ENCODE measurements at places on chromosomes 6 and 20.

- peak; percentile 45 for DNase-seq
These were observed 170.6 kb upstream of the AGPAT4 start for GRCh38 chr6:161444464-161444863.

DNA sequence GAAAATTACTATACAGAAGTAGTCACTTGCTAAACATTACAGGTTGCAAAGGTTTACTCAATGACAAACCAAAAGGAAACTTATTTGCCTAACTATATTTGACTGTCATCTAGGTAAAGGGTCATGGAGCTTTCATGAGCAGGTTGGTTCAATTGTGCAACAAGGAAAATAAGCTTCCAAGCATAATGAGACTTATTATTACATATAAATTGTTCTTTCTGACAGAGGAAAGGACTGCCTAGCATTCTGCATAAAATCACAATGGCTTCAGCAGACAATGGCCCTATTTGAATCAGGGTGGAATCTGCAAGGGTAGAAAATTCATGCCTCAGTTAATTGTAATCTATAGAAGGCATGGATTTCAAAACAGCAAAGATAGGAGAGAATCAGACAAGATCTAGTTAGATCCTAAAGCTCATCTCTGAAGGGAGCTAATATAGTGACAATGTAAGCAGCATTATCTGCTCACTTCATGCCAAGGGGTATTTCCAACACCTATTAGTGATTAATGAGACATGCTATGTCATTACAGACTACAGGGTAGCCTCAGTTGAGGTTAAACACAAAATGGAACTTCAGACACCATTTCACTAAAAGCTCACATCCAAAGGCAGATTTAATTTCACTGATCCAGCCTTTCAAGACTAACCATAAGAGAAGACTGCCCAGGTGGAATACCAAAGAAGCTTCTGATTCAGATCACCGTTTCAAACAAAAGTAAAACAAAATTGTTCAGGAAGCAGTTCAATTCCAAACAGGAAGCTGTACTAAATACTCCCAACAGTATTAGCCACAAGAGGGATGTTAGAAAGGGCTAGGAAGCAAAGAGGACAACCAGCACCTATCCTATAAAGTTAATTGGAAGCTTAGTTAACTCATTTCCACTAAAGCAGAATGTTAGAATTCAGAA, 8.5 kb downstream of the STAU1 start:
- no peak for DNase-seq

GRCh38 chr6:21816231-21816630, 222.7 kb downstream of the SOX4 start:
- DNase-seq = no peak

GRCh38 chr6:12010635-12011275, 1.4 kb upstream of the HIVEP1 start:
- DNase-seq = no peak

GRCh38 chr6:12203001-12203400, 87.2 kb upstream of the EDN1 start:
- no peak for DNase-seq
